CD4-positive, alpha-beta T cell (primary cell): ENCODE measurements at places on chromosomes 1 and 21. TPM values are rescaled to one million over a fixed set of nuclear protein-coding genes. Genes with fewer than 3 reads are reported as not detected.
A peak's percentile ranks its signal among the peaks of the same experiment; 100 is the strongest.

CRYBG2 gene
- total RNA-seq = 1.4 TPM

DNA sequence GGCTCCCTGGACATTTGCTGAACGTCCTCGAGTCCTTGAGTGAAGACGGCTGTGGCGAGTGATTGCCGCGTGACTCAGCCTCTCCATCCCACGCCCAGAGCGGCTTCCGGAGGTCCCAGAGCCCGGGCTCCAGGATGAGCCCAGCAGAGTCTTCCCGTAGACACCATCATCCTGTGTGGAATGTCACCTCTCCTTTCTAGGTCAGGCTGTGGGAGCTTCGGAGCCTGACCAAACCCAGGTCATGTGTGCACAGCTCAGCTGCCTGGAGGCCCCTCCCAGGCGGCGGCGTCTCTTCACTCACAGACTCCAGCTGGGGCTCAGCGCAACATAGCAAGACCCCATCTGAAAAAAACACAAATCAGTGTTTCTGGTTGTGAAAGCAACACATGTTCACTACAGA is 38.2 kb downstream of the PRKCZ start:
- H3K27ac ChIP-seq = no peak overlapping the region
- H3K4me3 ChIP-seq = no peak overlapping the region
- H3K36me3 ChIP-seq = peaks cover 3% of the 10 kb centered on the region
- DNase-seq = no peak
- H3K27me3 ChIP-seq = no peaks in the 10 kb centered on the region

GRCh38 chr1:243848165-243848857 is 1.7 kb downstream of the AKT3 start:
- DNase-seq = no peak
- H3K27ac ChIP-seq = peak overlapping the region; percentile 92
- no peaks in the 10 kb centered on the region for H3K27me3 ChIP-seq
- H3K4me3 ChIP-seq = peak overlapping the region; percentile 64

GRCh38 chr1:112144733-112145426 is 155.4 kb upstream of the KCND3 start:
- no peak overlapping the region for H3K27ac ChIP-seq
- no peaks in the 10 kb centered on the region for H3K36me3 ChIP-seq
- peaks cover 13% of the 10 kb centered on the region for H3K27me3 ChIP-seq
- no peaks in the 10 kb centered on the region for H3K4me1 ChIP-seq
- H3K4me3 ChIP-seq = no peak overlapping the region
- no peak for DNase-seq

DNA sequence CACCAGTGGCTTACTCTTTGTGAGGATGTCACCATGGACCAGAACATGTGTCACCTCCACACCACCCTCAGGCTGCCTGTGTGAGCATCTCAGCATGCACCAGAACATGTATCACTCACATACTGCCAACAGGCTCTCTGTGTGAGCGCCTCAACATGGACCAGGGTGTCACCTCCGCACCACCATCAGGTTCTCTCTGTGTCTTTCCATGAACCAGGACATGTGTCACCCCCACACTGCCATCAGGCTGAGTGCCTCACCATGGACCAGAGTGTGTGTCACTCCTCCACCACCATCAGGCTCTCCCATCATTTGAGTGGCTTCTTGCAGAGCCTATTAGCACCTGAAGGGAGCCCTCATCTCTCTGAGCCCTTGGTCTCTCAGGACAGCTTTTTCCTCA is 125.2 kb downstream of the ZNF648 start:
- H3K36me3 ChIP-seq = no peaks in the 10 kb centered on the region
- no peak overlapping the region for H3K27ac ChIP-seq
- no peaks in the 10 kb centered on the region for H3K4me1 ChIP-seq

GRCh38 chr1:205925736-205926135 is 17.5 kb downstream of the SLC26A9 start:
- no peak for DNase-seq
- H3K27me3 ChIP-seq = peaks cover 4% of the 10 kb centered on the region
- H3K36me3 ChIP-seq = no peaks in the 10 kb centered on the region
- no peak overlapping the region for H3K27ac ChIP-seq

DNA sequence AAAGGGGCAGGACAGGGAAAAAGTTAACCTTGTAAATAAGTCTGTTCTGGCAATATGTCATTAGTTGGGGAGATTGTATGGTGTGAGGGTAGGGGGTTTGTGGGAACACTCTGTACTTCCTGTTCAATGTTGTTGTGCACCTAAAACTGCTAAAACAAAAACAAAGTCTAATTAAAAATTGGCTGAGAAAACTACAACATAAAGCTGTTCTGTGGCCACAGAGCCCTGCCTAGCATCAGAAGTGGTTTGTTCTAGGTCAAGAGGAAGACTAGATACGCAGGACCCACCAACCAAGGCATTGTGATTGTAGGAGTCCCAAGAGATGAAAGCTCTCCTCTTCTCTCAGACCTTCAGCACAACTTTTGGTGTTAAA is 81.0 kb upstream of the LRRC8D start:
- H3K27me3 ChIP-seq = no peaks in the 10 kb centered on the region
- no peaks in the 10 kb centered on the region for H3K36me3 ChIP-seq
- DNase-seq = no peak
